Esophagus squamous epithelium (tissue), 5 donors: ENCODE measurements at places on chromosomes 3 and 15.

DNA sequence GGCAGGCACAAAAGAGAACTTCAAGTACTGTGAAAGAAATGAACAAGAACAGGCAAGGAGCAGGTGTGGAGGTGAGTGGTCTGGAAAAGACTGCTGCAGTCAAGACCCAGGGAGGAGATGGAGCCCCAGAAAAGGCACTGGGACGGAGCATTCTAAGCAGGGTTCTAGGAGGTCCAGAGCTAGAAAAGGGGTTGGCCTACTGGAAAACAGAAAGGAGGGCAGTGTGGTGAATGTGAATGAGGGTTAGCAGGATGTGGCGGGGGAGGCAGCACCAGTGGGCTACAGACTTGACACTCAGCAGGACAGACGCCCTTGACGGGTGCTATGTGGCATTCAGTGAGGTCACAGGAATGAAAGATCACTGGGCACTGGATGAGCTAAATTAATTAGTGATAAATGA, 75.7 kb downstream of the SENP2 start:
- DNase-seq, result no peak

DNA sequence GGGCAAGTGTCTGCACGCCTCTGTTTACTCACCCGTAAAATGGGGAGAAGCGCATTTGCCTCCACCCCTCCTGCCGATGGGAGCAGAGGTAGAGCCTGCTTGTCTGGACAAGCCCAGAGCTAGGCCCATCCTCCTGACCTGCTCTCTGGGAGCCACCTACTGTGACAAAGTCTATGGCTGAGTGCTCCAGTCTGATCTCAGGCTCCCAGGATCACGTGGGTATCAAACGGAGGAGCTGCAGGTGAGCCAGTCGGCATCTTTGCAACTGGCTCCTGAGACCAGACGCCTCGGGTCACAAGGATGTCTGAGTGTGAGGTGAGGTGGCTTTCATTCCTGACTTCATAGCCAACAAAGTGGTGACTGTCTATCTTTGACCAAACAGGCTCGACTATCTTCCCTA, 2.1 kb upstream of the ALDH1A3 start:
- no peak for DNase-seq

DNA sequence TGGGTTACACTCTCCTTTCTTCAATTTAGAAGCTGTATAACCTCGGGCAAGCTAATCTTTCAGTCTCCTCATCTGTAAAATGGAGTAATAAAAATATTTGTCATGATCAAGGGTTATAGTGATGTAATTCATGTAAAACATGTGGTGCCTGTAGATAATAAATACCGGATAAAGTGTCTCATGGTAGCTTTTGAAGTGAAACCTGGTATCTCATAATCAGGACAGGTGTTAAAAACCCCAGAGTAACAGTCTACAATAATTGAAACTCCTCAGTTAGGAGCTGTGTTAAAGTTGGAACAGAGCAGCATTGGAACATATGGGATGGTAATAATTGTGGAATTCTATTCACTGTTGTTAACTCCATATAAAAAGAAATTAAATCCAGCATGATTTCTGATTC, 884 bp upstream of the KNL1 start:
- no peak for DNase-seq

DNA sequence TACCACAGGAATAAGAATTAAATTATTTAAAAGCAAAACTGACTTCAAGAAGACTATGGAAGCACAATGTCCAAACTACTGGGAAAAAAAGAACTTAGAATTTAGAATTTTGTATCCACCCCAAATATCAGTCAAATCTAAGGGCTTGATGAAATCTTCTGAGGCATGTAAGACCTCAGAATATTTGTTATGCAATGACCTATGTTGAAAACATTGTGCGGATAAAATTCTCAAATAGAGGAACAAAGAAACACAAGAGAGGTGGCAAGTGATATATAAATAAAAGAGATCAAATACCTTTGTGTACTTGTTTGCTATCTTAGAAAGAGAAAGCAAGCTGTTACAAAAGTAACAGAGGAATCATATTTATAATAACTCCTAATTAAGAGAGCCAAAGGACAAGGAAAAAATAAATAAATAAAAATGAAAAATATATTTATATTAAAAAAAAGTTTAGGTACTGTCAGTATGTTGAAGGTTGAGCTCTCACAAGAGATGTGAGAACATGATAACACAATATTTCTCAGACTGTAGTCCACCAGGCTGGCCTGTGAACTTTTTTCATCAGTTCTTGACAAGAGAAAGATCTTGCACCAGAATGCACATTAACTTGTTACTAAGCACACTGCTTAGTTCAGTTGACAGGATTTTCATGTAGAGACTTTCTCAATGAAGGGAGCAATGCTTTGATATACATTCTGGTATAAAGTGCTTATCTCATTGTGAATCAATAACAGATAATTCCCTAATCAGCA, 50.0 kb downstream of the CPA3 start:
- DNase-seq, result no peak

DNA sequence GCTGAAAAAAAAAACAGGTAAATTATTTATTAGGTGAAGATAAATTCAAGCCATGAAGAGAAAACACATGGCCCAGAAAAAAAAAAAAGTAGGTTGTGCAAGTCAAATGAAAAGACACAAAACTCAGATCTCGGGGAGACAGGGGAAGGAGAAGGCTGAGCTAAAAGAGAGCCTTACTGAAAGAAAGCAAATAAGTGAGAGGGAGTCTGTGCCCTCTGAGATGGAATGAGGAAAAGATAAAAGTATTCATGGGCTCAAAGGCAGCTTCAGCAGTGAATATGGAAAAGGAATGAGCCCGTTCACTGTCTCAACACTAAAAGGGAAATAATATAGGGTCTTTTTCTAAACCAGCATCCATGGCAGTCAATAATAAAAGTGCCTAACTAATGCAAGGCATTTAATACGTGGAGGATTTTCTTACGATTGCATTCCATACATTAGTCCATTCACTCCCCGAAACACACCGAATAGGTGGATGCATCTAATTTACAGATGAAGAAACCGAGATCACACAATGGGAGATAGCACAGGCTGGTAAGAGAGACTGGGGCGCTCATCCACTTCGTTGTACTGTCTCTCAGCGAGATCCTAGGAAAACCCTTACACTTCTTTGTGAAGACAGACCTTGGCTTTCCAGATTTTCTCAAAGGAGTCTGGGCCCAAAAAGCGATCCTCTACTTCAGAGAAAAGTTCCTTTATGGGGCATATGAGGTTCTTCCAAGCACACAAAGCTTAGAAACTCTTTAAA, 1.1 kb downstream of the TFDP2 start:
- DNase-seq, result no peak

DNA sequence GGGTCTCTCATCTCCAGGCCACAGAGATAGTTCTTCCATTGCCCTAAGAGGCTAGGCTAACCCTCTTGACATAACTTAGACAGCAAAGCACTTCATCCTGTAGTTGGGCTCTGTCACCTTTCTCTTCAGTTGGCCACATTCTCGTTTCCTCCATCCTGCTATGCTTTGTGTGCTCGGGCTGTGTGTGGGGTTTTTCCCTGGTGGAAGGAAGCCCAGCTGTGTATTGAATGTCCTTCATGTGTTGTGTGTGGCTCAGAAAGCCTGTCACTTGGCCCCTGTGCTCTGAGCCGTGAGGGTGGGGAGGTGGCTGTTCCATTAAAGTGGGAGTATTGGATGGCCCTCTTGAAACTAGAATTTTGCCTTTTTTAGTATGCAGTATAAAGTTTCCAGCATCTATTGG, 8.8 kb upstream of the EXOG start:
- DNase-seq, result no peak

DNA sequence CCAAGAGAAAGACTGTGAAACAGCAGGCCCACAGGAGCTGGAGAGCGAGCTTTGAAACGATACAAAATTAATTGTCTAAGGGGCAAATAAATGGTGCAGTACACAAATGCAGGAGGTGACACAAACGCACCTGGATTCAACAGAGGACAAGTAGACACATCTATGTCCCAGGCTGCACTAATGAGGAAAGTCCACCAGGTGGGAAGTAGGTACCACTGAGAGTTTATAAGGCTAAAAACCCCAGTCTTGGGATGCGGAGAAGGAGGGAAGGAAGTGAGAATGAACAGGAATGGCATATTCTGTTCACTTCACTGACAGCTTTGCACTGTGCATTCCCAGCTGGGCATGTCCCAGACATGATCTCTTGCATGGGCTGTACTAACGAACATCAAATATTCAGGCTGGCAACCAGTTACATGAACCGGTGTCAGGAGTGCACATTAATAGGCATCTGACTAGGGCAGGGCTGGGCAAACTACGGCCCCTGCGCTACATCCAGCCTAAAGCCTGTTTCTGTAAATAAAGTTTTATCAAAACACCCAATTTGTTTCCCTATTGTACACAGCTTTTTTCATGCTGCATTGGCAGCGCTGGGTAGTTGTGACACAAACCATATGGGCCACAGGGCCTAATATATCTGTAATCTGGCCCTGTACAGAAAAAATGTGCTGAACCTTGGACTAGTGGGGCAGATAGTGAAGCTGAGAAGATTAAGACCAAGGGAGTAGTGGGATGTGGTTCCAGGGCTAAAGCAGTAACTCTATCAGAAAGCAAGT, 107.0 kb downstream of the IGF2BP2 start:
- no peak for DNase-seq

GRCh38 chr3:87090631-87091030, 99.7 kb upstream of the VGLL3 start:
- no peak for DNase-seq

- DNase-seq, result no peak
Observed at GRCh38 chr3:12948891-12949711, 107.7 kb upstream of the RPL32 start.

GRCh38 chr3:37968813-37969595, 21.6 kb upstream of the VILL start:
- no peak for DNase-seq

DNA sequence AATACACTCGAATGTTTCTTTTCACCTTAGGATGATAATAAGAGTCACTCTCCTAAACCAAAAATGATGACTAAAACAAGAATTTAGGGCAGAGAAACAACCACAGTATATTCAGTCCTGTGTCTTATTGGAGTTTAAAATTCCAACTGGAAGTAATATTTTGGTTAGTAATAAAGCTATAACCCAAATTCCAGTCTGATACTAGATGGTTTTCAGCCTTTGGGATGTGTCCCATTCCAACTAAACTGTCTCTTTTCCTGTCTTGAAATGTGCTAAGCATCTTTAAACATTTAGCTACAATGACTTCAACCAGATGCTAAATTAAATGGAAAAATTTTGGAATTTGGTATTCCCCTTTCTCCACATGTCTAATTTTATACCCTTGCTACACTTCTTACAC, 510.0 kb downstream of the ROBO1 start:
- no peak for DNase-seq

DNA sequence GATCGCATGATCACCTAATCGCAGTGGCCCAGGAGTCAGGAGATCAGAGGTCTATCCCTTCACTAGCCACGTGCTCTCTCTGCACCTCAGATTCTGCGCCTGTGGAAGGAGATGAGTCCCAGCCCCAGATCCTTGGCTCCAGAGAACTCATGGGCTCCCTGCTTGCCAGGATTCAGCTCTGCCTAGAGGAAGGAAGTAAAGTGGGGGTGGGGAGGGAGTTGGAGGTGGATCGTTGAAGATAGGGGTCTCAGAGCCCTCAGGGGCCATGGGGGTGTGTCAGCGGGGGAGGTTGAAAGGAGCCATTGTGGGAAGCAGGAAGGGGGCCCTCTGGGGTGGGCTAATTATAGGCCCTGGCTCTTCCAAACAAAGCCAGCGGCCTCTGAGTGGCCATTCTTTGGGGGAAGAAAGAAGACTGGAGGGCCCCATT, 11.3 kb upstream of the STRA6 start:
- DNase-seq, result no peak

DNA sequence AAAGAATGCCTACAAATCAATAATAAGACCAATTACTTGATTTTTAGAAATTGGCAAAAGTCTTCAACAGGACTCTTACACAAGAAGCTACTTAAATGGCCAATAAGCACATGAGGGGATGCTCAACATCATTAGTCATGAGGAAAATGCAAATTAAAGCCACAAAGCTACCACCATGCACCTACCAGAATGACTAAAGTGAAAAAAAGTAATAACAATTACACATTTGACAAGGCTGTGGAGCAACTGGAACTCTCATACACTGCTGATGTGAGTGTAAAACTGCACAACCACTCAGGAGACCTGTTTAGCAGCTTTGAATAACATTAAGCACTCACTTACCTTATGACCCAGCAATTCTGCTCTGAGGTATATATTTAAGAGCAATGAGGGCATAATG, 68.4 kb downstream of the PPCDC start:
- DNase-seq, result no peak
